Stimulated activated CD4-positive, alpha-beta T cell treated with anti-CD3 and anti-CD28 coated beads, Interleukin-4, amount 100 ng/mL, for 48 hours (primary cell): ENCODE measurements at places on chromosomes 2 and 18.

DNA sequence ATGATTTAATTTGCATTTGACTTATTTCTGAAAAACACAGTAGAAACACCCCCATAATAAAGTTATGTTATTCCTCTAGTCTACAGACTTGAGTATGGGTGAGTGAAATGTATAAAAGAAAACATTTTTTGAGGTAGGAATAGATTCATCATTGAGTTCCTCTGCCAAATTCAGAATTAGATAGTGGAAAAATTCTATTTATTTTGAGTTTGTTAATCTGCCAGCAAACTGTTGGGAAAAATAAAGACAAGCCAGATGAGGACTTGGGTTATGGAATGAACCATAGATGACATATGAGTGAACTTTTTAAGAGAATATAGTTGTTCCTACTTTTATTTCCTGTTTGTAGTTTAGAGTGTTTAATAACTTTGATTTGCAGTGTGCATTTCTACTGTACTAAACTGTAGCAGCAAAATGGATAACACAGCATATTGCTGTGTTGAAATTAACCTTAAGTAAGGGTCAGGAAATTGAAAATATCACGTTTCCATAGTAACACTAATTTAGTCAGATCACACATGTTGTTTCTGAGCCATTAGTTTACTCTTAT, 35.6 kb upstream of the PNPT1 start:
- DNase-seq: no peak

GRCh38 chr2:38584881-38585280, 17.8 kb downstream of the HNRNPLL start:
- no peak for DNase-seq

- no peak for DNase-seq
Measured at GRCh38 chr18:26185267-26185666, 41.0 kb upstream of the TAF4B start.

- no peak for DNase-seq
Measured at GRCh38 chr2:96775160-96775559, 14.5 kb downstream of the CNNM4 start.

DNA sequence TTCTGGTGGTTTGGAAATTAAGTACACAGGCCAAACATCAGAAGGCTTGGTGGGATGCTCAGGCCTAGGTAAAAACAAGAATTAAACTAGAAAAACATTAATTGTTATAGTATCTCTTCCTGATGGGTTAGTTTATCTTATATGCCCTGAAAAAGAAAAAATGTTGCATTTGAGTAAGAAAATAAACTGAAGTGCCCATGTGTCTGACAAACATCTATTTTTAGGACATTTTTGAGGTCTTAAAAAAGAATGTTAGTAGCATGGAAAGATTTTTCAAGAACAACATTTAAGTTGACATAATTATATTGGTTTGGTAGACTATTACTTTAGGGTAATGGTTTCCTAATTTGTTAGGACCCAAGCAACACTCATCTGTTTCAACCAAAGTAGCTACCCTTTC, 140.1 kb upstream of the RND3 start:
- DNase-seq: no peak

GRCh38 chr2:173412628-173413027, 58.0 kb downstream of the CDCA7 start:
- DNase-seq: no peak

- DNase-seq: peak; percentile 30
Measured at GRCh38 chr18:50401888-50402287, 27.0 kb downstream of the SKA1 start.

DNA sequence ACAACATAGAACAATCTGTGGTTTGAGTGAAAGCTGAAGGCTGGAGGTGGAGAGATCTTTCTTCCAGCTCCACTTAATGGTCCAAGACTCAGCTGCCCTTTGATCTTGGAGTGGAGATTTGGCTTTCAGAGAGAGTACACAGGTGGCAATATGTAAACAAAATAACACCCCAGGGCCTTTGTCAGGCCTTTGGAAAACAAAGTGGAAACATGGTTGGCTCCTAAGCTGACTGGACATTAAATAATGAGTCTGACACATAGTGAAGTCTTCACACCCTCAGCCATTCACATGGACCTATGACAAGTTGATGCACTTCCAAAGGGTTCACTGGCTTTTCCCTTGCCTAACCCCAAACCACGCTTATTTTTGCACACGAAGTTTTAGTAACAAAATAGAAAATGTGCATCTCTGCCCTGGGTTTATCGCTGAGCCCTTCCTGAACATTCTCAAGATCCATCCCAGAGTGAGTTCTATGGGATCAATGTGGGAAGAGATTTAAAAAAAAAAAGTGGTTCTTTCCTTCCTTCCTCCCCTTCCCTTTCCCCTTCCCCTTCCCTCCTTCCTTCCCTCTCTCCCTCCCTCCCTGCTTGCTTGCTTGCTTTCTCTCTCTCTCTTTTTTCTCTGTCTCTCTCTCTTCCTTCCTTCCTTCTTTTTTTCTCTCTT, 201.3 kb upstream of the NT5C1B start:
- DNase-seq: no peak

DNA sequence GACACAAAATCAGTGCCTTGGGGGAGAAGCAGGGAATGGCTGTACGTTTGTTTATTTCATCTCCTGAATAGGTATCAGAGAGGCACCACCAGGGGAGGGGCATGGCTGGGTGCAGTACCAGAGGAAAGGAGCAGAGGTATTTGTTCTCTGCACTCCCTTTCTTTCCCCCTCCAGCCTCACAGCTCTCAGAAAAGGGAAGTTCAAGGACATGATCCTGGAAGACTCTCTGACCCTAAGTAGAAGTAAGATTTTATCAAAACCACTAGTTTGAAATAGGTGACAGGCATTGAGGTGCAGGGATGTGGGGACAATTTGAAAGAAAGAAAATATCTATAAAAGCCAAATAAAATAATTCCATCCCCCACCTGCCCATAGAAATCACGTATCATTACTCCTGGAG, 136.5 kb downstream of the LRRTM1 start:
- DNase-seq: no peak

- no peak for DNase-seq
Measured at GRCh38 chr2:216350214-216350791, 22.0 kb downstream of the MARCHF4 start.

GRCh38 chr2:62109554-62109953, 86.4 kb upstream of the B3GNT2 start:
- DNase-seq: no peak

GRCh38 chr2:39542523-39542922, 105.4 kb upstream of the MAP4K3 start:
- no peak for DNase-seq

GRCh38 chr2:223549215-223549614, 52.9 kb downstream of the SCG2 start:
- DNase-seq: no peak

- no peak for DNase-seq
Measured at GRCh38 chr18:42517896-42518295, 562.9 kb downstream of the PIK3C3 start.

DNA sequence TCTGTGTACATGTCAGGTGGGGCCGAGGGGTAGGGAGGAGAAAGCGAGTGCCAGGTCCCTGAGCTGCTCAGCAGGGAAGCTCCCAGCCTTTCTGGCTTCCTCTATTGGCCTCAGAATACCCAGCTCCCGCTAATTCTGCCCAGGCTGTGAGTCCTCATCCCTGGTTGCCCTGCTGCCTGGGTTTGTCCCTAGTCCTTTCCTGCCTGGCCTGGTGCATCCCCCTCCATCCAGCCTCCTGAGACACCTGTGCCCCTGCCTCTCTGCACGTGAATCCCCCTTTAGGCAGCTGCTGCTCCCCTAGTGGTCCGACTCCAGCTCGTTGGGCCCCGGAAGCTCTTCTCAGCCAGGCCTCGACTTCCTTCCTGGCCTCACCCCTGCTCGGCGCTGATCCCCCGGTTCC, 54.6 kb downstream of the INHBB start:
- DNase-seq: no peak

DNA sequence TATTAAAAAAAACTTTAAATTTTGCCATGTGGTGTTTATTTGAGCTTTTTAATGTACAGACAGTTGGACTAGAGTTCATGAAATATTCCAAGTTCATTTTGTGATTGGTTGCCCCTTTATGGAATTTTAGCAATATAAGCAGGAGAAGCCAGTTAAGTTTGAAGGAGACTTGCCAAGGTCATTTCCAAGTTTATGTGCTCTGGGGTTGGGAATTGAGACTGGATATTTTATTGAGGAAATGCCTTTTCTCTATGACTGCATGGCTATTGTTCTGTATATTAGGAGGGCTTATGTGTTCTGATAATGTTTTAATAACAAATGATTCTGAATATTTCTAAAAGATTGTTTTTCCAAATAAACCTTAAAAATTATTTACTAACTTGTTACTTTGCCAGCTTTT, 67.0 kb upstream of the TCF4 start:
- DNase-seq: no peak

DNA sequence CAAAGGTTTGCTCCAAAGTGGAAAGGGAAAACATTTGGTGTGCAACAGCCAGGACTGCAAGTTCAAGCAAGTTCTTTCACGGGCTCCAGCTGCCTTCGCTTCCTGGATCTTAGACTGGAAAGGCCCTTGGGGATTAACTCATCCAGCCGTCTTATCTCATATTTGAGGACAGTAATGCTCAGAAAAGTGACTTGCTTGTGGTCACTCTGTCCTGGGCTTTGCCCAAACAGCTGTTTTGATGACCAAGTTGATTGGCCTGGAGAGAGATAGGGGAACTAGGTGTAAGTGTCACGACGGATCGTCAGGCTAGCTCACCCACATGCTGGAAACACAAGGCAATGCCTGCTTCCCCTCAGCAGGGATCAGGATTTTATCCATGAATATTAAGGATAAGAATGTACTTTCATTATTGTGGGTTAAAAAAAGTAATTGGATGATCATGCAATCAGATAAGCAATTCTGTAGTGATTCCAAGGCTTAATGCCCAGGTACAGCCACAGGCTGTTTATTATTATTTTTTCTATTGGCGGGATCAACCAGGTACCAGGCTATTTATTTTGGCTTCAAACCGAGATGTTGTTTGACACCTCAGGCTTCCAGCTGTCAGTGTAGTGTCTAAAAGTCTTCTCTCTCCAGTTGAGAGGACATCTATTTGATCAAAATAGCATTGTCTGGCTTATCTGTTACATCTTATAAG, 162.5 kb upstream of the EPAS1 start:
- DNase-seq: no peak

- DNase-seq: no peak
Measured at GRCh38 chr2:214902286-214902685, 92.8 kb upstream of the BARD1 start.

DNA sequence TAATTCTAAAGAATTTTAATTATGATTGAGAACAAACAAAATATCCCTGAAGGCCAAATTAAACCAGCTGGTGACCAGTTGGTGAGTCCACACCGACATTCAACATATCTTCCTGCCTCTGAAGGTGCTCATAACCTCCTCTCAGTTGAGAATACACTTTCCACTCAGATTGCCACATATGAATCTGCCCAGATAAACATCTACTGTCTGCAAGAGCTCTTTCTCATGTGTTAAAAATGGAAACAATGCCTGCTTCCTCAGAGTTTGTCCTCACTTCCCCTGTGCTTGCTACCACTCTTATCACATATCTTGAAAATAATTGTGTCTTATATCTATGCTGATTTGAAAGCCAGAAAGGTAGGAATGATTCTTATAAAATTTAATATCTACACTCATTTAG, 177.7 kb upstream of the GULP1 start:
- DNase-seq: no peak

- no peak for DNase-seq
Measured at GRCh38 chr2:234958311-234958710, 6.5 kb downstream of the SH3BP4 start.

DNA sequence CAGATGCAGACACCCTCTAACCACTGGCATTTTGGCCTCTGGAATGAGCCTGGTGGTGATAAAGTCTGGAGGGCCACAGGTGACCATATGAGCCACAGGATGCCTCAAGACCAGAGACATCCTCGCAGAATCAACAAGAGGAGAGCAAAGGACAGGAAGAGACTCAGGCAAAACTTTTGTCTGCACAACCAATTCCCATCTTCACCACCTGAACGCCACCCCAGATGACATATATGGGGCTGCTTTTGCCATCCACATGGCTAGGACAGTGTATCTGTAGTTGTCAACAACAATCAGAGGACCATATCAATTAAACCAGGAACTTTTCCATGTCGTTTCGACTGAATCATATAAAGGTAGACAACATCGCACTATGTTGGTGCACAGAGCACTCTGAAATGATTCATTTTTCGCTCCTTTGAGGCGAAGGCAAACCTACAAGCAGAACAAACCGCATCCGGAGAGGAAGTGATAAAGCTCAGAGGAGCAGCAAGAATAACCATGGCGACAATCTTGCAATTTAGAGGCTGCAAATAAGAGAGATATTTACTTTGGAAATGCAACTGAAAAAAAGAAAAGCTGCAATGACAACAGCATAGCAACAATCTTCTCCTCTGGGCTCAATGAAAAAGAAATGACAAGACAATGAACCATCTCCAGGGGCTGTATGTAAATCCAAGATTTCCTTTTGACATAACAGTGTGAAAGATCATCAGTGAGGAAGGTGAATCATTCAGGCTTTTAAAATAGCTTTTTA, 204.5 kb downstream of the ARL4C start:
- peak; percentile 53 for DNase-seq

DNA sequence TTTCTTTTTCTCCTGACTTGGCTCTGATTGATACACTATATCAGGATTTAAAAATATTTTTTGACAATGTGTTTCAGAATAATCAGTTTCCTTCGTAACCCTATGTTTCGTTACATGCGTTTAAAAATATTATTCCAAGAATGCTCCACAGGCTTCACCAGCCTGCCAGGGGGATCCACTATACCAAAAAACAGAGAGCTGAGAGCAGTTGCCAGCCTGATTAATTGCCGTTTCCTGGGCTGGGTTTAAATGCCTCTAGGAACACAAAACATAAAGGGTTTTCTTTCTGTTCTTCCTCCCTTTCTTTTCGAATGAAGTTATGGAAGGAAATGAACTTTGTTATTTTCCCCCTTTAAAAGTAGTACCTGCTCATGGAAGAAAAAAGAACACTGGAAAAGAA, 47.9 kb downstream of the LRRFIP1 start:
- no peak for DNase-seq
